ENCODE measurements at places on chromosomes 7 and 10. TPM values are rescaled to one million over a fixed set of nuclear protein-coding genes. Genes with fewer than 3 reads are reported as not detected.
A peak's percentile ranks its signal among the peaks of the same experiment; 100 is the strongest.

COBL gene
- total RNA-seq, result 4.1 TPM

PON3 gene
- 0.64 TPM for total RNA-seq

DNA sequence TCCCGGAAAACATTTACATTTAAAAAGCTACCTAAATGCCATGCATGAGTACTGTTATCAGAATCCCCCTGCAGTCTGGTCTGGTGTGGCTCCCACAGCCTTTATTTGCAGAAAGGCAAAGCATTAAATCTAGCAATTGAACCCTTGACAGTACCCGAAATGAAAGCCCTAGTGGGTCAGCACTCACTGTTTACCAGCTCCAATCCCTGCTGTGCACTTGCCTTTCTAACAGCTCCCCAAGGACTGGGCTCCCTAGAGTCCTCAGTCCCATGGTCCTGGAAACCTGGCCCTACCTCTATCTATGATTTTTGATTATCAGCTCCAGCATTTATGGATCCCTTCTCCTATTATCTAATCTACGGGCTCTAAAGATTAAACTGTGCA, 1.9 kb upstream of the MACC1 start:
- no peak for DNase-seq

IDI2 gene
- not detected for total RNA-seq

GRCh38 chr10:52540479-52540984, 226.5 kb downstream of the DKK1 start:
- no peak for DNase-seq

TNPO3 gene
- 75.1 TPM for total RNA-seq

- DNase-seq, result no peak
These were observed 739.6 kb downstream of the CCSER2 start for GRCh38 chr10:85067955-85068354.

- peak; percentile 66 for DNase-seq
These were observed 83.3 kb downstream of the PAXIP1 start for GRCh38 chr7:154919344-154920225.

AKR1C4 gene
- not detected for total RNA-seq

CNPY1 gene
- total RNA-seq, result not detected

FANK1 gene
- 2.1 TPM for total RNA-seq

GRCh38 chr7:74545921-74546320, 92.2 kb downstream of the GTF2IRD1 start:
- no peak for DNase-seq

DNA sequence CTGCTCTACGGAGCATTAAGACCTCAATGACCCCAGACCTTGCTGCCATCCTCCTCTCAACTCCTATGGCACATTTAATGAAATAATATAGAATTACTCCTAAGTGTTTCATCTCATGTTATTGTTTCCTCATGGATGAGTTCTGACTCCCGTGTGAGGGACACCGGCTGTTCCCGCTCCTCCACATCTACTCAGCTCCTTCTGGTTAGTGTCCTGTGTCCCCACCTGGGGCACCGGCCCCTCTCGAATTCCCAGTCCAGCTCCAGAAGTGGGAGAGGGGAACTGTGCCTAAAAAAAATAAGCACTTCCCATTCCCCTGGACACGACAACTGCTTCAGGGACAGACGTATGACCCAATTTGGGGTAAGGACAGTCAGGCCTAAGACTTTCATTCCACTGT, 58.3 kb downstream of the PIP4K2A start:
- no peak for DNase-seq

- DNase-seq, result peak; percentile 79
These were observed 774 bp downstream of the TUBGCP2 start for GRCh38 chr10:133307776-133308420.

C10orf62 gene
- not detected for total RNA-seq

SHH gene
- 0.13 TPM for total RNA-seq

NKX2-3 gene
- not detected for total RNA-seq

GRCh38 chr7:41051535-41051934, 651.4 kb downstream of the INHBA start:
- DNase-seq, result no peak

DNA sequence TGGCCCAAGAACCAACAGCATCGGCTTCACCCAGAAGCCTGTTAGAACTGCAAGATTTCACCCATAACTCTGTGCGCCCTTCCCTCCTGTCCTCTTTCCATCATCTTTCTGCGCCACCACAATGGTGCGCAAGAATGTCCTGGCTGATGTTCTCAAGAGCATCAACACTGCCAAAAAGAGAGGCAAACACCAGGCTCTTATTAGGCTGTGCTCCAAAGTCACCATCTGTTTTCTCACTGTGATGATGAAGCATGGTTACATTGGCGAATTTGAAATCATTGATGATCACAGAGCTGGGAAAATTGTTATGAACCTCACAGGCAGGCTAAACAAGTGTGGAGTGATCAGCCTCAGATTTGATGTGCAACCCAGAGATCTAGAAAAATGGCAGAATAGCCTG, 115.2 kb upstream of the FGFR2 start:
- no peak for DNase-seq

DNA sequence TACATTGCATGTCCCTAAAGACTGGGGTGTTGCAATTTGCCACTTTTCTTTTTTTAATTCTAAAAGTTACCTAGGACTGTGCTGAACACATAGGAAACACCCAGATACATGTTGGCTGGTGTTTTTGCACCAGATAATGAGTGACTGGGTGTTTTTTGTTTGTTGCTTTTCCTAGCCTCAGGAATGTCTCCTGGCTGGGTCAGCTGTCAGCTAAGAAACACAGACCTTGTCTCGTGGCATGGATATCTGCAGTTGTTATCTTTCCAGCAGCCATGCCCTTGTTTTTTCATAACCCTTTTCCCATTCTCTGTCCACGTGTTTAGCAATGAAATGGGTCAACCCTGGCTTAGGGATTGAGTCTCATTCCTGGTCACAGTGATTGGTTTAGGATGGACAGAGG, 433.9 kb upstream of the ZMIZ1 start:
- no peak for DNase-seq

WEE2 gene
- not detected for total RNA-seq

GRCh38 chr7:91287371-91288084, 23.3 kb downstream of the FZD1 start:
- no peak for DNase-seq

DNA sequence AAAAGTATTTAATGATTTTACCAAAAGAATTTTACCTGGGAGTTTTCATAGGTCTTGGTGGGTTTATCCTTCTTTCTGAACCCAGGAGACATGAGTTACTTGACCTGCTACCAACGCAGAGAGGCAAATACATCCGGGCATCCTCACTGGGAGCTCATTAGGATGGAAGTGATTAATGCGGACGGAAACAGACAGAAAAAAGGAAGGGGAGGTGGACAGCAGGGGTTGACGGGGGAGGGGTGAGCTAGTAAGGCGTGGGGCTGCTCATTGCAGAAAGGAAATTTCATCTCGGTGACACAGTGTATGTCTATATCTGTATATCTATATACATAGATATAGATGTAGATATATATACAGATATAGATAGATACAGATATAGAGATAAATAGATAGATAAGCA, 408.2 kb upstream of the ADARB2 start:
- DNase-seq, result no peak

DNA sequence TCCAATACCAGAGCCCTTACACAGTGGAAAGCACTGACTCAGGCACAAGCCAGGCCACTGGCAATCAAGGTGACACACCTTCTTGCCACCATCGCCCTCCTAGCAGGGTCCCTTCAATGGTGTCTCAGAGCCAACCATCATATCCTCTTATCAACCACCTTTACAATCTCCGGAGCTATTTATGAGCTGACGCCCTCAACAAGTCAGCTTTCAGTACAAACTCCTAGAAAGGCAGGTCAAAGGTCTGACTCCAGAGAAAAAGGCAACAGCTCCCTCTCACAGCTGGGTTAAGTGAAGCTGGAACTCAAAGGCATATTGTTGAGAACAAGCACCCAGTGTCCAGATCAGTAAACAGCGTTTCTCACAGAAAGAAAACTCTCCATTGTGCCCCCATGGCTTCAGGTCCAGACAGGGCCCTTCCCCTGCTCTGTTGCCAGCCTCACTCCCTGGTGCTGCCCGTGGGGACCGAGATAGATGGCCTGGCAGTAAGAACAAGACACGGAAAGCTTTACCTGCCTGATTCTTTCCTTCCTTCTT, 2.4 kb downstream of the ZNF3 start:
- no peak for DNase-seq

DNA sequence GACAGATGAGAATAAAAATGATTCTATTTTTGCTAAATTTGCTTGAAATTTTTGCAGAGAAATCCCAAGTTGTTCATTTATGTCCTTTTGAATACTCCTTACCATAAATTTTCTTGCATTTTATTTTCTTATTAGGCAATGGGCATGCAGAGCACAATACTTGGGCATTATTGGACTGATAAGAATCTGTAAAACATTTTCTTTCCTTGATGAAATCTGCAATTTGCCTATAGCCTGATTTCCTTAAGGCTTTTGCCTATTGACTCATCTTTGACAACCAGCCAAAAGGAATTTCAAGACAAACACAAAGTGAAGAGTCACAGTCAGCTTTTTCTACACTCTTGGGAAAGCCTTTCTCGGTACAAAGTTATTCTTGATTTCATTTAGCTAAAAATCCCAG, 30.5 kb upstream of the GNAT3 start:
- peak; percentile 90 for DNase-seq

FASTK gene
- total RNA-seq, result 51.6 TPM

GRCh38 chr10:132164761-132165278, 21.9 kb upstream of the DPYSL4 start:
- DNase-seq, result no peak

- DNase-seq, result peak; percentile 54
These were observed 1.2 kb upstream of the MAP3K8 start for GRCh38 chr10:30432622-30433305.

FAM131B gene
- 0.53 TPM for total RNA-seq

DNA sequence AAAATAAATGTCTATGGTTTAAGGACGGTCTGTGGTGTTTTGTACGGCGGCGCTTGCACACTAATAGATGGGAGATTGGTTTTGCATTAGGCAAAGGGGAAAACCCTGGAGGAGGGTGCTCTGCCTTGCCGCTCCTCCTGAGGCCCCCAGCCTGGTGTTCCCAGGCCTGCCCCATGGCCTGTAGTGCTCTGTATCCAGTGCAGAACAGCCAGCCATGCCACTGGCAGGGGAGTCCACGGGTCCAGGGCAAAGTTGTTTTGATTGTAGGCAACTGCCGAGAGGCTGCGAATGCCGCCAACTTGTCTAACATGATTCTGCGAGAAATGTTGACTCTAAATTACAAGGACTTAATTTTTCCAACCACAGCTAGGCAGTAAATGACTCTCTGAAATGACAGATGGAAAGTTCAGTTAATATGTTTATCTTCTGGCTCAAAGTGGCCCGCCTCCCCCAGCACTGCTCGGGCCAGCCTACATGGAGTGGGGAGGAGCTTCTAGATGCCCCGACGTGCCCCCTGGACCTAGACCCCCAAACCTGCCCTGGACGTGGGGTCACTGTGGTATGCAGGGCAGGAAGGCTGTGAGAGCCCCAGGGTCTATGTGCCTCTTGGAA, 104.6 kb upstream of the GDF10 start:
- no peak for DNase-seq

DNA sequence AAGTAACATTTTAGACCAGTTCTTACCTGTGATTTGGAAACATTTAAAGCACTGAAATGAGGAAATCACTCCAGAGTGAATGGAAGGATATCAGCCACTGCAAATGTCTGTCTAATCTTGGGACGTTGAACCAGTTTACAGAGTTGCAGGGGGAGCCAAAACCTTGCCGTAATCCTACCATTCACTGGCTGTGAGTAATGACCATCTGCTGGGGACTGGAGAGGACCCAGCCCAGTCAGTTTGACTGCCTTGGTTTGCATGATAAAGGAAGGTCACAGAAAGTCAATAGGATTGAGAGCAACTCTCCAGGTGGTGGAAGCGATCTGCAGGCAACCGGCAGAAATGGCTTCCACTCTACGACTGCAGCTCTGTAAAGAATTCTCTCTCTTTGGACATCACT, 167.2 kb downstream of the AKR1D1 start:
- DNase-seq, result peak; percentile 14

DNA sequence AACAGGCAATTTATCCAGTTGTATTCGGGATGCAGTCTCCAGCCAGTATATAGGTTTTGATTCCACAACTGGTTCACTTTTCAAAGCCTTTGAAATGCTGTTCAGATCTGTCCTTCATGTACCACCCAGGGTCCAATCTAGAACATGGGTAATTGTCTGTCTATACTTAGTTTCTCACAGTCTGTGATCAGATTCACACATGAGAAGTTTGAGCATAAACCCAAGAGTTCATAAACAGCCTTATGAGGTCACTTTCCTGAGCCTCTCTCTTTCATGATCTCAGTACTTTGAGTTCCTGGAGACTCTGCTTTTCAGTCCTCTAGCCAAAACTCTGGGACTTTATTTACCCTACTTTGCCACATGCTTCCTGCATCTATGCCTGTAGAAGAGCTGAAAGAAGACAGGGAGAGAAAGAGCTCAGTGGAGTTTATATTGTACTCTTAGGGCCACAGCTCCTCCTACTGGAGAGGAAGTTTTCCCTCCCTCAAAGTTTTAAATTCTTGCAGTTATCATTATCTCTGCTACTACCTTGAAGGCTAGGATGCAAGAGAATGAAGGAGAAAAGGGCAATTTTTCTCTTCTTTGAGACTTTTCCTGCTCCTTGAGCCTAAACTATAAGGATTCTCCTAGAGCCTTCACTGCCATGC, 172.0 kb downstream of the ZEB1 start:
- DNase-seq, result peak; percentile 41

- no peak for DNase-seq
These were observed 34.0 kb downstream of the SPDYE6 start for GRCh38 chr7:102322202-102322715.

DNA sequence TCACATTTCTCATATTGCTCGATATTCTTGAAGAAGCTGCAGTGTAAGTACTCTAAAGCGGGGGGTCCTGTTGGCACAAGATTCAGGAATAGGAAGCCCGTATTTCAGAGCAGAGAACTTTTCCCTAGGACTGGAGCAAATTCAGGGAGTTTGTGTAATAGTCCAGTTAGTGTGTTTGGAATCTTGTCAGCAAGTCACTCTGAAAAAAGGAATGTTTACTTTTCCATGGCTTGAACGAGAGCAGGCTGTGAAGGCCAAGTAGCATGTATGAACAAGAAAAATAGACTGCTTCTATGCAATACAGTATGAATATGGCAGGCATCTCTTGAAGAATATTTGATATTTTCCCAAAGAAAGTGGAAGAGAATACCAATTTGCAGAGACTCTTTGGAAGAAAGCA, 39.8 kb downstream of the CDC123 start:
- peak; percentile 74 for DNase-seq

FXYD4 gene
- not detected for total RNA-seq

DNA sequence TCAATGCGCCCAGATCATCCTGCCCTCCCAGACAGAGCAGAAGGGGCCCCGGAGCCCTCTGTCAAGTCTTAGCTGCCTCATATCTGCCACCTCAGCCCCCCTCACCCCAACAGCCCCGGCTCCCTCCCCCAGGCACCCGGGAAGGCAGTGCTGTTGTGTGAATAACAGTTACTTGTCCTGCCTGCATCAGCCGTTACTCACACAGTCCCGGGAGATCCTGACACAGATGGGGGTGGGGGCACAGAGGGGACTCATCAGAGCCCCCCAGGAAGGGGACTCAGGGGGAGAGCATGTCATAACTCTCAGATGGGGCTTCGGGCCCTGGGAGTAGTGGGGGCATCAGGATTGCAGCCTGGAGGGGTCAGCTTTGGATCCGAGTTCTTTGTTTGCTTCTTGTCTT, 12.4 kb upstream of the SERPINE1 start:
- peak; percentile 67 for DNase-seq

NDUFA5 gene
- total RNA-seq, result 42.0 TPM

Measured in bronchial epithelial cell (primary cell).